WTC11 (cell line): ENCODE measurements at places on chromosomes 5 and 9. TPM values are rescaled to one million over a fixed set of nuclear protein-coding genes. Genes with fewer than 3 reads are reported as not detected.

ITK gene
- 0.37 to 0.55 TPM (median 0.52 TPM) in 3 replicates for total RNA-seq

FBP2 gene
- not detected in 3 replicates for total RNA-seq

PCDHGC3 gene
- 28.1 to 29.4 TPM (median 29.1 TPM) in 3 replicates for total RNA-seq

RPP25L gene
- total RNA-seq: 24.5 to 35.9 TPM (median 31.4 TPM) in 3 replicates

AQP3 gene
- total RNA-seq: 3.0 to 3.6 TPM (median 3.5 TPM) in 3 replicates

FOXD4L3 gene
- total RNA-seq: not detected in 3 replicates

SEMA5A gene
- total RNA-seq: 9.3 to 14.3 TPM (median 11.8 TPM) in 3 replicates

GFM2 gene
- total RNA-seq: 27.8 to 31.6 TPM (median 29.2 TPM) in 3 replicates

TNFAIP8 gene
- total RNA-seq: 18.1 to 24.1 TPM (median 19.9 TPM) in 3 replicates

PRDM9 gene
- total RNA-seq: 0.15 TPM in 1 of 3 replicates, not detected in the others

BTNL9 gene
- total RNA-seq: 1.6 to 3.4 TPM (median 1.8 TPM) in 3 replicates

ABITRAM gene
- total RNA-seq: 4.6 to 6.5 TPM (median 6.0 TPM) in 3 replicates

BASP1 gene
- 108 to 123 TPM (median 119 TPM) in 3 replicates for total RNA-seq

SPINK6 gene
- total RNA-seq: not detected in 3 replicates

CYSRT1 gene
- total RNA-seq: 2.8 to 3.5 TPM (median 2.9 TPM) in 3 replicates

NR2F1 gene
- total RNA-seq: 0.18 to 0.34 TPM (median 0.31 TPM) in 3 replicates

KCNV2 gene
- total RNA-seq: not detected in 3 replicates

FOXD4L4 gene
- 0.14 TPM in 1 of 3 replicates, not detected in the others for total RNA-seq
